ENCODE measurements at places on chromosomes 6 and 20.

DNA sequence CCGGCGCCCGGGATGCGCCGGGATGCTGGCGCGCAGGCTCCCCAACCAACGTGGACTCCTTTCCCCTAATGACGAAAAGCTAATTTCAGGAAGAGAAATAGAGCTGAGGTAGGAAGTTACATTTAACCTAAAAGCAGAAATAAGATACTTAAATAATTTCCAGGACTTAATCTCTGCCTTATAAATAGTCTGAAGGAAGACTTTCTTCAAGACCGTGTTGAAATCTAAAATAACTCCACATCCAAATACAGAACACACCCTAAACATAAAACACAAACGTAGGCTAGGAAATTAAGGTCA is 1.3 kb downstream of the ASF1A start:
- DNase-seq = no peak

DNA sequence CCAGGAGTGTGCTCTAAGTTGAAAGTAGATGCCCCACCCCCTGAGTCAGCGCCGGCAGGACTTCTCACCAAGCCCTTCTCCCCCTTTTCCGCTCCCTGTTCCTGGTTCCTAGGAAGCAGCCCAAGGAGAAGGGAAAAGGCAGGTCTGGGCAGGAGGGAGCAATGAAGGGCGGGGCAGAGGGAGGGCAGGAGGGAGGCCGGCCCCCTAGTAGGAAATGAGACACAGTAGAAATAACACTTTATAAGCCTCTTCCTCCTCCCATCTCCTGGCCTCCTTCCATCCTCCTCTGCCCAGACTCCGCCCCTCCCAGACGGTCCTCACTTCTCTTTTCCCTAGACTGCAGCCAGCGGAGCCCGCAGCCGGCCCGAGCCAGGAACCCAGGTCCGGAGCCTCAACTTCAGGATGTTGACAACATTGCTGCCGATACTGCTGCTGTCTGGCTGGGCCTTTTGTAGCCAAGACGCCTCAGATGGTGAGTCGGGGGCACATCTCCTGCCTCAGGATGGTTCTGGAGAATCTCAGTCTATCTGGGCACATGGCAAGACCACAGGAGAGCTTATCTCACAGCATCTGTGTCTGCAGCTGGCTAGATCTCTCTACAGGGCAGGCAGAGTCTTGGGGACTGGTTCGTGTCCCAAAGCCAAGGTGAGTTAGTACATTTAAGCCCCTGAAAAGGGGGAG is at the start of gene PROCR:
PROCR (plus strand) TSS at position 320 of the 681 bp plus-strand sequence; CDS start at position 403, 83 bp downstream.
- no peak for DNase-seq

GRCh38 chr6:21958428-21958827 is 338.4 kb downstream of the PRL start:
- no peak for DNase-seq

- no peak for DNase-seq
These were observed 102.5 kb downstream of the SASH1 start for GRCh38 chr6:148445116-148445515.

DNA sequence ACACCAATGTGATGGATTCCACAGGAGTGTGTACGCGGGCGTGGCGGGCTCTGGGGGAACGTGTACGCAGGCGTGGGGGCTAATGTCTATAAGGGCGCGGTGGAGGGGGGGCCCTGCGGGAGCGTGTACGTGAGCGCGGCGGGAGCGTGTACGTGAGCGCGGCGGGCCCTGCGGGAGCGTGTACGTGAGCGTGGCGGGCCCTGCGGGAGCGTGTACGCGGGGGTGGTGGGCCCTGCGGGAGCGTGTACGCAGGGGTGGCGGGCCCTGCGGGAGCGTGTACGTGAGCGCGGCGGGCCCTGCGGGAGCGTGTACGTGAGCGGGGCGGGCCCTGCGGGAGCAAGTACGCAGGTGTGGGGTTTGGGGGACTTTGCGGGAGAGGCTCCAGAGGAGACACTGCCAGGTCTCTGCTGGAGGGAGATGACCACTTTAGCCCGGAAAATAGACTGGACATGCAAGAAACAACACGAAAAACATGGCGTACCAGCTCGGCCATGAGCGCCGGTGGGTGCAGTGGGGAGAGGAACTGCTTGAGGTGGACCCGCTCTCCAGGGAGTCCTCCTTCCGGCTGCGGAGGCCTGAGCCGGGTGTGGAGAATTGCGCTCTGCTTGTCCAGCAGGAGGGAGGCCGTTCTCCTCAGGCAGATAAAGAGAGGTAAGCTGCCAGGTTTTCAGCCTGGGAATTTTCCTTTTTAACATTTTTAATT is 27.8 kb upstream of the SMOC2 start:
- no peak for DNase-seq

GRCh38 chr6:145588981-145589380 is 146.3 kb downstream of the EPM2A start:
- no peak for DNase-seq

DNA sequence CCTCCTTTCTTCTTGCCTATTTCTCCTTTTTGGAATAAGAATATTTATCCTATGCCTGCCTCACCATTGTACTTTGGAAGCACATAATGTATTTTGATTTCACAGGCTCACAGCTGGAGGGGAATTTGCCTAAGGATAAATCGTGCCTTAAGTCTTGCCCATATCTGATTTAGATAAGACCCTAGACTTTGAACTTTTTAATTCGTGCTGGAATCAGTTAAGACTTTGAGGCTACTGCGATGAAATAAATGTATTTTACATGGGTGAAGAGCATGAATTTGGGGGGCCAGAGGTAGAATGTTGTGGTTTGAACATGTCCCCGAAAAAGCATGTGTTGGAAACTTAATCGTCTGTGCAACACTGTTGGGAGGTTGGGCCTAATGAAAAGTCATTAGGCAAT is 648.8 kb downstream of the EPHA7 start:
- DNase-seq = no peak

DNA sequence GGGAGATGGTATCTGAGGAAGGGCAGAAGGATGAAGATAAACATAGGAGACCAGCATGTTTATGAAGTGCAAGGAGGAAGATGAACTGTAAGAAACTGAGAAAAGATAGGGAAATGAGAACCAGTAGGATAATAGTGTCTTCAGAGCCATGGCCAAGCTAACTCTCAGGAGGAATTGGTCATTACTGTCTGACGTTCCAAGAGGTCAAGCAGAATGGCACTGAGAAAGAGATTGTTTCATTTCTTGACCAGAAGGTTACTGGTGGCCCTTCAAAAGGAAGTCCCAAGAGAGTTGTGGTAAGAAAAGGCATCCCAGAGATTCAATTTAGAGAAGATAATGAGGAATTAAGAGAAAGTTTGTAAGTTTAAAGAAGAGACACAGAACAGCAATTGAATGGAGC is 47.5 kb downstream of the EYA4 start:
- DNase-seq = no peak

All from stimulated activated CD4-positive, alpha-beta T cell treated with anti-CD3 and anti-CD28 coated beads, TNF-alpha, amount 100 ng/mL, for 24 hours (primary cell).